Neural progenitor cell (in vitro differentiated cells): ENCODE measurements at places on chromosomes 16 and 17. TPM values are rescaled to one million over a fixed set of nuclear protein-coding genes. Genes with fewer than 3 reads are reported as not detected.

ZNF267 gene
- total RNA-seq, result 12.9 and 22.0 TPM in 2 replicates

MT4 gene
- total RNA-seq, result not detected in 2 replicates

SCGB1C2 gene
- total RNA-seq, result not detected in 2 replicates

SLC5A11 gene
- total RNA-seq, result 0.09 TPM in 1 of 2 replicates, not detected in the other

DNA sequence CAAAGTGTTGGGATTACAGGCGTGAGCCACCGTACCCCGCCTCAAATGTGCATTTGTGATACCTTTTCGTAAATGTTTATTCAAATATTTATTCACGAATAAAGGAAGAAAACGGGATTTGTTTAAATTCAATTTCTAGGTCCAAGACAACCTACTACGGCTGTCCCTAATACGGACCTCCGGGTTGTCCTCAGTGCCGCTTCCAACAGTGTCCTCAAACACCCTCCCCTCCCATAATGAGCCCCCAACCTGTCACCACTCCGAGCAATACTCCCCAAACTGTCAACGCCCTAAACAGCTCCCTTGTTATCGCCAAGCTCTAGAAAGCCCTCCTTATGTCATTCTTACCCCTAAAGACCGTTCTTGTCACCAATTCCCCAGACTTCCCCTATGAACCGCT, 539 bp upstream of the GABARAPL2 start:
- no peak for DNase-seq

DNA sequence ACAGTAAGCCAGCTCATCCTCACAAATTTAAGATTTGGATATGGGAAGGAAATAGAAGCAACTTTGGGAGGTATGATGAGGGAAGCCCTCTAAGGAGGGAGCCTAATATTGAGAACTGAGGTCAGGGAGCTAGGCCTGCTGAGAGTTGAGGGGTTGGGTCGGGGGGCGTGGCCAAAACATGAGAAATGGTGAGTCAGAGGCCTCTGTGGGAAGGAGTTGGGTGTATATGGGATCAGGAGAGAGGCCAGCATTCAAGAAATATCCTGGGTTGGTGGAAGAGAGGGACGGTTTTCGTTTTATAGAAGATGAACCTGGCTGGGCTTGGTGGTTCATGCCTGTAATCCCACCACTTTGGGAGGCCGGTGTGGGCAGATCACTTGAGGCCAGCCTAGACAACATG, 48.4 kb downstream of the CLEC16A start:
- no peak for DNase-seq

DNA sequence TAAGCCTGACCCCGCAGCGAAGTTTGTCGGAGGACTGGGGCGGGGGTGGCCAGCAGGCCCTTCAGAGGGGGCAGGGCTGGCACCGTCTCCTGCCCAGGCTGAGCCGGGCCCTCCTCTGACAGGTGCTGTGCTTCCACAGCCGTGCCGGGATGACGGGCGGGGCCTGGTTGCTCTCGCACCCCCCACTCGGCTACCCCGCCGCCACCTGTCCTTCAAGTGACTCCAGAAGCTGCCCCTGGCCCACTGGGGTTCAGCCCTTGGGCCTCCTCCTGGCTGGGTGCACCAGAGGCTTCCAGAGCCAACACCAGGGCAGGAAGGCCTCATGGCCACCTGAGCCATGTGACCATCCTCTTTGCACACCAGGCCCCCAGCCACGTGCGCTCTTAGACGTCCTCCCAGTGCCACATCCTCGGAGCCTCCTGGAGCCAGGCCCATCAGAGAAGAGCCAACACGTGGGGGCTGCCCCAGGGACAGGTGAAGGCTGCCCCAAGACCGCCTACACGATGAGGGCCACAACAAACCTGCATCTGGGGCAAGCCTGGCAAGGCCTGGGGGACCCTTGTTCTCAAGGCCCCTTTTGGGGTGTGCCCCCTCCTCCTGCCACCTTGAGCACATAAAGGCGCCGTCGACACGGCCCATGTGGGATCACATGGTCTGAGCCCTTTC, 7.2 kb downstream of the PDIA2 start:
- DNase-seq, result no peak

GRCh38 chr17:11618861-11619566, 20.7 kb downstream of the DNAH9 start:
- no peak for DNase-seq

DNA sequence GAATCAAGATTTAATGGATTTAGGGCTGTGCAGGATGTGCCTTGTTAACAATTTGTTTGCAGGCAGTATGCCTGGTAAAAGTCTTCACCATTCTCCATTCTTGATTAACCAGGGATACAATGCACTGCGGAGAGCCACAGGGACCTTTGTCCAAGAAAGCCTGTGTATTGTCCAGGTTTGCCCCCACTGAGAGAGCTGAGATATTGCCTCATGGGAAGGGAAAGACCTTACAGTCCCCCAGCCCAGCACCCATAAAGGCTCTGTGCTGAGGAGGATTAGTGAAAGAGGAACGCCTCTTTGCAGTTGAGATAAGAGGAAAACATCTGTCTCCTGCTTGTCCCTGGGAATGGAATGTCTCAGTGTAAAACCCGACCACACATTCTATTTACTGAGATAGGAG, 2169.6 kb downstream of the TP53TG3F start:
- no peak for DNase-seq

DNA sequence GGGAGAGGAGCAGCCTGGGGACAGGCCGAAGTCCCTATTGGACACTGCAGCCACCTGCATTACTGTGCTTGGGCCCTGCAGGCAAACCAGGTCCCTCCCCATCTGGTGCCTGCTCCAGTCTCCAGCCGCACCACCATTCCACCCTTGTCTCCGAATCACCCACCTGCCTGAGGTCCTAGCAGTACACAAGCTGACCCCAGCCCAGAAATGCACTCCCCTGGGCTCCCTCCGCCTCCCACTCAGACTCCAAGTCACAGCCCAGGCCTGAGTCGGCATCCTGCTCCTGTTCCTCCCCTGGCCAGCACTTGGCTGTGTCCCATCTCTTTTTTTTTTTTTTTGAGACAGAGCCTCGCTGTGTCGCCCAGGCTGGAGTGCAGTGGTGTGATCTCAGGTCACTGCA, 6.3 kb downstream of the UNC13D start:
- DNase-seq, result no peak
